Activated CD4-positive, alpha-beta T cell treated with anti-CD3 and anti-CD28 coated beads for 36 hours (primary cell): ENCODE measurements at places on chromosomes 4 and X. TPM values are rescaled to one million over a fixed set of nuclear protein-coding genes. Genes with fewer than 3 reads are reported as not detected.

HMGN5 gene
- 6.6 TPM for total RNA-seq

CENPC gene
- 33.1 TPM for total RNA-seq

NSUN7 gene
- total RNA-seq, result 0.23 TPM

FAT1 gene
- 0.02 TPM for total RNA-seq

METAP1 gene
- 75.2 TPM for total RNA-seq

GPR78 gene
- not detected for total RNA-seq

SPANXN2 gene
- not detected for total RNA-seq

EREG gene
- not detected for total RNA-seq

JAKMIP1 gene
- total RNA-seq, result 3.9 TPM

SLC6A14 gene
- not detected for total RNA-seq

USP46 gene
- 4.3 TPM for total RNA-seq

MAGEC2 gene
- not detected for total RNA-seq

AASDH gene
- total RNA-seq, result 13.3 TPM

NLGN4X gene
- total RNA-seq, result 0.21 TPM

JCHAIN gene
- not detected for total RNA-seq

CACNA1F gene
- total RNA-seq, result 0.65 TPM

FAM114A1 gene
- 0.26 TPM for total RNA-seq

TLR1 gene
- total RNA-seq, result 1.5 TPM

CDX4 gene
- not detected for total RNA-seq

YIPF6 gene
- 8.2 TPM for total RNA-seq
